Inflammatory macrophage (primary cell): ENCODE measurements at places on chromosomes 2 and 18.

DNA sequence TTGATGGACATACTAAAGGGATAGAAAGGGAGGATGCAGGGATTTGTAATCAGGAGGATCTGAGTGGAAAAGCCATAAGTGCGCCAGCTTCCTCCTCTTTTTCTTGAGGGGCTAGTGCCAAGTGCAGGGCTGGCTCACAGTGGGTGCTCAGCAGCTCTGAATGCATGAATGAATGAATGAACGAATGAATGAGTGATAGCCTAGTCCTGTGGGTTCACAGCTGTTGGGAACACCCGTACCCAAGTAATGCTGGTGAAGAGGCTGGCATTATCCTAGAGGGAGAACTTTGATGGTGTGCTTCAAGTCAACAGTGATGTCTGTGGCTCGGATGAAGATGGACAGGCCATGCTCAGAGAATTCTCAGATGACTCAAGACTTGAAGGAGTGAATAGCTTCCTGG lies 108.8 kb downstream of the KCTD1 start:
- no peak for DNase-seq

DNA sequence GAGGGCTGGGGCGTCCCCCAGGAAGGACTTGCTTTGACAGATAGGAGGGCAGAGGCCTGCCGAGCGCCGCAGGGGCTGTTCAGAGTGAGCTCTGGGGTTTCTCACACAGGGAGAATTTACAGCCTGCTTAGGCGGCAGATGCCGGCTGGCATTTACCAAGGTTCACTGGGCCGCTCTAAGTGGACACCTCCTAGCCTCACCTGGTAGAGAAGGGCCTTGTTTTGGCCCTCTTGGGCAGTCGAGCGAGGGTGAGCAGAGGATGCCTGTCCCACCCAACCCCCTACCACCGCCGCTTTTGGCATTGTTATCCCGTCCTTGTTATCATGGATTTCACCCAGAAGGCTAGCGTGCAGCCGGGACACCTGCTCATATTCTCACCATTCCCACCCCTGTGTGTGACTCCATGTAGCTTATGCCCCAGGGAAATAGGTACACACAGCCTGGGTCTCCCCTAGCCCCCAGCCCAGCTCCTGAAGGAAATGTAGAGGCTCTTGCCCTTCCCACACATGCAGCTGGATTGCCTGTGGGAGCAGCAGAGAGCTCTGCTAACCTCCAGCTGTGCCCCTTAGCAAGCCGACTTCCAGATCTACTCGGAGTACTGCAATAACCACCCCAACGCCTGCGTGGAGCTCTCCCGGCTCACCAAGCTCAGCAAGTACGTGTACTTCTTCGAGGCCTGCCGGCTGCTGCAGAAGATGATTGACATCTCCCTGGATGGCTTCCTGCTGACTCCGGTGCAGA lies 52.4 kb downstream of the FAM168B start:
- no peak for DNase-seq

DNA sequence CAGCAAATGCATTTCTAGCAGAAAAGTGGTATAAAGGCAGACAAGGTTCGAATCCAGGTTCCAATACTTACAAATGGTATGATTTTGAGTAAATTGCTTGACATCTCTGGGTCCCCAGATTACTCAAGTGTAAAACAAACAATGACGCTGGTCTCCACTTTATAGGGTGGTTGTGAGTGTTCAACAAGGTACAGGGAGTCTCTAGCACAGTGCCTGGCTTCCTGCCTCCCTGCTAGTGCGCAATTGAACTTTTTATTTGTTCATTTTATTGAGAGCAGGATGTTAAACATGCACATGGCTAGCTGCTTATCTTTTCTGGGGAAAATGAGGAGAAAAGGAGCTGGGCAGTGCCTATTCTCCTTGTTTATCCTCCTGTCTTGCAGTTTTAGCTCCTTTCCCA lies 74.9 kb upstream of the MYL1 start:
- no peak for DNase-seq

- no peak for DNase-seq
Measured at GRCh38 chr2:110773401-110773921, 41.1 kb downstream of the ACOXL start.

DNA sequence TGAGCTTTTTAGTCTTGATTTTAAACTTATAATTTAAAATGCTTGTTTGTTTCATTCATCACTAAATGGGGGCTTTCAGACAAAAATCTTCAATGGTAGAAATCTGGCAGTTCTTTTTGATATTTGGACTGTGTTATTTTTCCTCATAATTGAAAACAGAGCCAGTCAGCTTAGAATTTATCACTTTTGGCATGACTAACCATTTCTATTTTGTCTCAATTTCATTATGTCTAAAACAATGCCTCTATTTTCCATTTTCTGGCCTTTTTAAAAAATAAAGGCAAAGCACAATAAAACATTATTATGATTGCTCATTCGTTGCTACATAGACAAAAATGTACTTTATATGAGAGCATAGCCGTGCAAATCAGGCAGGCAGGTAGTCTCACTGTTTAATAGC lies 434.5 kb downstream of the XIRP2 start:
- DNase-seq, result no peak

DNA sequence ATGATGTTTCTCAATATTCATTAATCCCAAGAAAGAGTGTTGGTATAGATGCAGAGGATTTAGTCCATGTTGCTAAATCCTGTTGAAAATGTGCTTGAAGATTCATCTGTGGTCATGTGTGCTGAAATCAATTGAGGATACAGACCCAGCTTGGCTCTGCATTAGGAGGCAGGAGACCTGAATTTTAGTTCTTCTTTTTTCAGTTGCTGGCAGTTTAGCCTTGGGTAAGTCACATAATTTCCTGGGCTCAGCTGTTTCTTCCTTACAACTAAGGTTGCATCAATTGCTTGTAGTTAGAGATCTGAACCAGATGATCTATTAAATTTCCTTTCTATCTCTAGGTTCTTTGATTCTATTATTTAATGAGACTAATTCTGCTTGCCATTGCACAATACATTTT lies 54.4 kb downstream of the SETBP1 start:
- DNase-seq, result peak; percentile 58

DNA sequence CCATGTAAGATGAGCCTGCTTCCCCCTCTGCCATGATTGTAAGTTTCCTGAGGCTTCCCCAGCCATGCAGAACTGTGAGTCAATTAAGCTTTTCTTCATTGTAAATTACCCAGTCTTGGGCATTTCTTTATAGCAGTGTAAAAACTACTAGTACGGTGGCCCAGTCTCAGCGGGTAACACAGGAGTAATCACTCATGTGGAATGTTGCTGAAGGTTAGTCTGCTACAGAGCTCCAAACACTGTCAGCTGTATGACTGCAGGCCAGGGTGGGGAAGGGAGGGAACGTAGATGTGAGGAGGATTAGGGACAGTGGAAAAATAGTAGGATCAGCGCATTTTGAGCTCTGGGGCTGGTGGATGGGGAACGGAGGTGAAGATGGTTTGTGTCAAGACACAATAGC lies 711.2 kb upstream of the SOX11 start:
- no peak for DNase-seq

DNA sequence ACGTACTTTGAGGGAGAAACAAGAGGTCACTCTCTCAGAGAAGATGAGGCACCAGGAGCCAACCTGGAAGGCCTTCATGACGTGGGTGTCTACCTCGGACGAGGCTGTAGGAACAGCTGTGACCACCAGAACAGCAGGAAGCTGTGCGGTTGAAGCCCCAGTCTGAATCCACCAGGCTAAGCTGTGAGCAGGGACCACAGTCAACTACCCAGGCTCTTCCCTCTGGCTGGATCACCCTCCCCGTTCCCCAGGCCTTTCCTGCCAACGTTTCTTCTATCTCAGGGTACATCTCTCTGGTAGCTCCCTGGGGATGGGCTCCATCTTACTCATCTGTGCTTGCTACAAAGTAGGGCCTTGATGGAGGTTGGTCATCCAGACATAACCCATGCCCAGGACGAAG lies 36.8 kb upstream of the CYP27C1 start:
- DNase-seq, result no peak

DNA sequence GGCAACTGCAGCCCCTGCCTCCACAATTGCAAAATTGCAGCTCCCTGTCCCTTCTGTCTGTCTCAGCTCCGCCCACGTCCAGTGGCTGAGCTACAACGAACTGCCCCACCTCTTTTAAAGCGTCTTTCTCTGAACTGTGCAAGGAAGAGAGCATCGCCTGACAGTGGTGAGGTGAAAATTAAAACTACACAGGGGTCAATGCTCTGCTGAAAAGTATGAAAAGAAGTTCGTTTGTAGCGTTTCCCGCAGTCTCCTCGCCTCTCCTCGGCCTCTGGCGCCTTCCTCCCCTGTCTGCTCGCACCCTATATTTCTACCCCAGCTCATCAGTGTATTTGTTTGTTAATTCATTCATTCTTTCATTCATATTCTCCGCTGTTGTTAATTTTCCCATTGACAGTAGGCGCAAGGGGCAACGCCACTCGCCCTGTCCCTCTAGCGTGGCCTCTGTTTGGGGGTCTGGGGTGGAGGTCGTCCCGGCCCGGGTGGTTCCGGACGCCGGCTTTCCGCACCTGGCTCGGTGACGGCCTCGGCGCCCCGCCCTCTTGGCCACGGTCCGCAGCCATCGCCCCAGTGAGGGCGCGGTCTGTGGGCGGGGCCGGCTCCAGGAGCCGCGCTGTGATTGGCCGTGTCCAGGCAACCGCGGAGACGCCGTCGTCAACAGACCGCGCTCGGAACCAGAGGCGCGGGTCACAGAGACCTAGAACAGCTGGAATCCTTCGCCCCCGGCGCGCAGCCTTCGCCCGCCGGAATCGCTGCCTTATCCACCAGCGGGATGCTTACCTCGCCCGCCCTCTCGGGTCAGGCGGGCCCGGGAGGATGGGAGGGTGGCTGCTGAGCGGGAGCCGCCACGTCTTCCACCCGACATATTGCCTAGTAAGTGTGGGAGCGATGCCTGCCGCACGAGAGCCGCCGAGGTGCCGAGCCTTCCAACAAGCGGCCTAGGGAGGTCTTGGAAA lies at the start of gene VWA3B:
Gene VWA3B (plus strand): TSS at position 677 of the 956 bp plus-strand sequence. CDS start 5,926 bp downstream, outside the sequence.
- peak; percentile 54 for DNase-seq

GRCh38 chr2:60806988-60807681 lies 51.1 kb downstream of the PAPOLG start:
- peak; percentile 77 for DNase-seq

- DNase-seq, result no peak
Measured at GRCh38 chr2:168190590-168191336, 56.6 kb downstream of the STK39 start.

- no peak for DNase-seq
Measured at GRCh38 chr18:56330366-56331110, 307.9 kb downstream of the TXNL1 start.

GRCh38 chr2:232088771-232089170 lies 127.3 kb downstream of the DIS3L2 start:
- DNase-seq, result no peak

DNA sequence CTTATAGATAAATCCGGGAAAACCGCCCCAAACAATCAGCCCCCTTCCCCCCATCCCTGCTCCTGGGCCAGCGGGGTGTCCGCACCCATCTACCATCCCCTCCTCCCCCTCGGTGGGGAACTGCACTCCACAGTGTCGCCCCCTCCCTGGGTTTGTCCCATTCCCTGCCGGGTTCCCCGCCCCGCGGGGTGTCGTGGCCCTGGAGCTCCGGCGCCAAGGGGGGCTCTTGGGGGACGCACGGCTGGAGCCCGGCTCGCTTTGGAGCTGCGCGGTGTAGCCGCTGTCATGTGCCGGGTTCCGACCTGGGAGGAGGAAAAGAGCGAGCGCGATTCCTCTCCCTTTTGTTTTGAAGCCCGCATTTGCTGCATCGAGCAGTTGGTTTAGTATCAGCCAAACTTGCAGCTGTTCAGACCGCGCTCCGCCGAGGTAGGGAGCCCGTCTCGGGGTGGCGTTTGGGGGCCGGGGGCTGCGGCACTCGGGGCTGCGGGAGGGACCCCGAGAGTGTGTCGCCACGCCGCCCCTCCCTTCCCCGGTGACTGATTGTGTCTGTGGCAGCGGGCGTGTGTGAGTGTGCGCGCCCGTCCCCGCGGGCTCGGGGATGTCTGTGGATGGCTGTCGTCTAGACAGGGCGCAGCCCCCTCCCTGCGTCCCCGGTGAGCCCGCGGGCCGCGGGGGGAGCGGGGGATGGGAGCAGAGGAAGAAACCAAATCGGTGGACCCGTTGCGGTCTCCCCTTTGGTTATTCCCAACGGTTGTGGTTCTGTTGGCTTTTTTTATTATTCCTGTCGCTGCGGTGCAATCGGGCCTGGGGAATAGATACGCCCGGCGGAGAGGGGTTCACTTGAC lies 797 bp downstream of the CTIF start:
- peak; percentile 9 for DNase-seq

GRCh38 chr2:223203971-223204929 lies 152.3 kb downstream of the KCNE4 start:
- no peak for DNase-seq

- DNase-seq, result no peak
Measured at GRCh38 chr2:119706221-119706620, 27.2 kb downstream of the TMEM177 start.

DNA sequence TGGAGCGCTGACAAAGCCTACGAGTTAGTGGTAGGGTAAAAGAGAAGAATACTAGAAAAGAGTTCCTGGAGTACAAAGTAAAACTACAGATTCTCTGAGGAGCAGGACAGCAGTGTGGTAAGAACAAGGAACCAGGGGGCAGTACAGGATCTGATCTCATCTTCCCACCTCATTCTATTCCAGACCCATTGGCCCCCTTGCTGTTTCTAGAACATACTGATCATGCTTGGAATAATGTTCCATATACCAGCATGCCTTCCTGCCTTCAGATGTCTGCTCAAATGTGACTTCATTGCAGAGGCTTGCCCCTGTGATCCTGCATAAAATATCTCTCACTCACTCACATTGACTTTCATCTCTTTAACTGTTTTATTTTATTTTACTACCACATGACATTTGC lies 19.3 kb downstream of the MSGN1 start:
- no peak for DNase-seq

DNA sequence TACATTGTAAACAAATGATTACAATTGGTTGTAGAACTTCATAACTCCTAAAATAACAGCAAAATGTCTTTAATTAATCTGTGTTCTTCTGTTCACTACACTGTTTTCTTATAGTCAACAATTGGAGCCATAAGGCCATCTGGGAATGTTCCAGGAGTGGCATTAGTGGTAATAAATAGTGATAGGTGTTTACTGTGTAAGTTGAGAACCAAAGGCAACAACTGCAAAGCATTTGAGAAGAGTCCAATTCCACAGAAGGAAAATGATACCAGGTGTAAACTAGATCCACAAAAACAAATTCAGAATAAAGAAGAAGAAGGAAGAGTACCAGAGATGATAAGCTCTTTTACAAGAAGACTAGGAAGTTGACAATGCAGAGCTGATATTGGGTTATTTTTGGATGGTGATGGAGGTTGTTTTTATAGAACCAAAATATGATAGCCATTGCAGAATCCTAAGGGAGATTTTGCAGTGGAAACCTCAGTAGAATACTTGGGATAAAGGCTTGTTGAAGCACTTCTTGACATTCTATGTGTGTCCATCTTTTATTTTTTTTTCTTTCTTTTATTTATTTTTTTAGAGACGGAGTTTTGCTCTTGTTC lies 52.9 kb downstream of the ANTXR1 start:
- no peak for DNase-seq

- no peak for DNase-seq
Measured at GRCh38 chr2:51018145-51018544, 13.8 kb downstream of the NRXN1 start.
